Activated CD4-positive, CD25-positive, alpha-beta regulatory T cell (primary cell): ENCODE measurements at places on chromosomes 5 and 9.

DNA sequence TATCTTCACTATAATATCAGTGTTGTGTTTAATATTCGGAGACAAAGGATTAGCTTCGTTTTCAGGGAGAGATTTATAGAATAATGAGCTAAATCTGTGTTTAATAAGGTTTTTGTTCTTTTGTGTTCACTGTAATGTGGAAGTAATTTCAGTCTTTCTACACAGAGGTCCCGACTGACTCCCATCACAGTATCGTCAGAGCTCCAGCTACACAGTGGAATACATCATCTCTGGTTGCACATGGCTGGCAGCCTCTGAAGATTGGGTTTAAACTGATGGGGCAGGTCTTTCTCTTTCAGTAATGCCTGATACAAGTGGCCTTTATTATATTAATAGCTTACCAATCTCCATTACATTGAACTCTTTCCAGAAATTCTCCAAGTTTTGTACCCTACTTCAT is 736.7 kb upstream of the RIOK2 start:
- DNase-seq, result no peak

- DNase-seq, result peak; percentile 88
Measured at GRCh38 chr9:35732185-35732799, at the start of the genes CREB3 and TLN1. CREB3 (plus strand) TSS chr9:35732666; CDS start chr9:35732773, 107 bp downstream. TLN1 (minus strand) TSS chr9:35732195; CDS start chr9:35725694, 6,501 bp downstream.

GRCh38 chr5:10654566-10654965 is 90.7 kb downstream of the ANKRD33B start:
- DNase-seq, result no peak

DNA sequence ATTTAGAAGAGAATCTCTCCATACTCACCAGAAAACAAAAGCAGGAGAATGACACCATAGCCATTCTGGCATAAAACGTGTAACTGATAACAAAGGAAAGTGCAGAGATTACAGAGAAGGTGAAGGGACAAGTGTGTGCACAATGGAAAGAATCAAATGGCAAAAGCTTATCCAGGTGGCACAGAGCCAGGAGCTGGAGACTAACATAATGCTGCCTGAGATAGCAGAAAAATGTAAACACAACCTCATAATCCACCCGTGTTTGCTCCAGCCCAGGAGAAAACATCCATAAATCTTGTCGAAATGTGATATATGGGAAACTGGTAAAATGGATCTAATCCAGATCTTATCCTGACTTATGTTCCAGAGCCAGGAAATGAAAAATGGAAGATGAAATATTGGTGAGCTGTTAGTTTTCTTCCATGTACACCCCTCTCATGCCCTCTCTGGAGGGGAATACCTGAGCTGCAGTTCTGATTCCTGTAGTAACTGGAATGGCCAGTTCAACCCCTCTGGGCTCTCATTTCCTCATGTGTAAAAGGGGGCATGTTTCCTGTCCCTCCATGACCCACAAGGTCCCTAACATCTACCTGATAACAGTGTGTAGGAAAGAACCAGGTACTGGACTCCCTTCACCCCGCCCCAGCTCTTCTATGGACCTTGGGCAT is 212.3 kb upstream of the DAPK1 start:
- DNase-seq, result no peak

- no peak for DNase-seq
Measured at GRCh38 chr9:117491491-117491890, 76.6 kb upstream of the ASTN2 start.

DNA sequence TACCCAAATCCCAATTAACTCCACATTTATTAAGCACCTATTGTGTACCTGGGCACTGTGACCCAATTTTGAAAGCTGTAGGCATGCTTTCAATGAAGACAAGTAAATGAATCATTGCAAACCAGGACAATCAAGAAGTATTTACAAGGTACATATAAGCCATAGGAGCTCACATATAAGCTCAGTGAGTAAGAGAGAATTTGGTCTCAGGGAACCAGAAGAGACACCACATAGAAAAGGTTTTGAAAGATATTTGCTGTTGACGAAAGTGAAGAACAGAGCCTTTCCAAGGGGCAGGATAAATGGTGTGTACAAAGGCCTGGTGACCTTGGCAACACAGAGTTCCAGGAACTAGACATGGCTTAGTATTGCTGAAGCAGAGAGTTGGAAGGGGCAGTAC is 187.6 kb downstream of the CD180 start:
- DNase-seq, result no peak

- no peak for DNase-seq
Measured at GRCh38 chr9:136062657-136063439, 32.2 kb downstream of the NACC2 start.

DNA sequence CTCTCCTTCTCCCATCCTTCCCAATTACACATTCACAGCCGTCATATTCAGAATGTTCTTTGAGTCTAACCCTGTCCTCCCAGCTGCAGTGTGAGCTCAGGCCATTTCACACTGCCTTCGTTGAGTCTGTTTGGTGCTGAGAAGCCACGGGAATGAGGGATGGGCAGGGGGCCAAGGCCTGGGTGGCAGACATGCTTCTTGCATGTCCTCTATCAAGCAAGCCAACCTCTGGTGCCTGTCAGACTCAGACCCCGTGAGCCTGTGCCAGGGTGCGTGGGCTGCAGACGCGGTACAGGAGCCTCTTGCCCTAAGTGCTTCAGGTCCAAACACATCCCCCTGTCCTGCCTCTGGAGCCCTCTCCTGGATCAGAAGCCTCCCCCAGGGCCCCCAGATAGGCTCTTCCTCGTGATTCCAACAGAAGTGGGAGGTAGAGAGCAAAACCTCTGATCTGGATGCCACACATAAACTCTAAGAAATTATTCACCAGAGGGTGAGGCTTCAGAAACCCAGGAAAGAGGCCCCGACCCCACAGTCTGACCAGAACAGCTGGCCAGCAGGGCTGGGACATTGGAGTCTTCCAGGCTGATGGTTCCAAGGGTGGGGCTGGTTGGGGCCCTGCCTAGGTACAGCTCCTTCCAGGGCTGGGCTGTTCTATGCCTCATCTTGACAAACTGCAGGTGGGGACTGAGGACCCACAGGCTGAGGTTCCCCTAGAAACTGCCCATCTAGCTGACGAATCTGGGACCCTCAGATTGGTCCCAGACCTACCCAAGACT is 46.7 kb upstream of the CDKN2AIPNL start:
- DNase-seq, result no peak

- DNase-seq, result no peak
Measured at GRCh38 chr5:154038261-154038706, 426 bp downstream of the FAM114A2 start.

GRCh38 chr5:35920890-35921289 is 17.5 kb downstream of the CAPSL start:
- DNase-seq, result no peak

- no peak for DNase-seq
Measured at GRCh38 chr9:107312376-107313050, 29.4 kb downstream of the RAD23B start.

- DNase-seq, result no peak
Measured at GRCh38 chr9:110880189-110880588, 158.1 kb downstream of the LPAR1 start.

- DNase-seq, result no peak
Measured at GRCh38 chr5:170863646-170864045, 1.8 kb downstream of the RANBP17 start.

GRCh38 chr5:40904205-40904993 is 4.9 kb upstream of the C7 start:
- DNase-seq, result no peak

GRCh38 chr5:142186857-142187594 is 78.4 kb downstream of the NDFIP1 start:
- DNase-seq, result no peak

- DNase-seq, result no peak
Measured at GRCh38 chr5:157502143-157502647, 42.2 kb downstream of the NIPAL4 start.

GRCh38 chr9:83284746-83285145 is 221.8 kb upstream of the RASEF start:
- no peak for DNase-seq

DNA sequence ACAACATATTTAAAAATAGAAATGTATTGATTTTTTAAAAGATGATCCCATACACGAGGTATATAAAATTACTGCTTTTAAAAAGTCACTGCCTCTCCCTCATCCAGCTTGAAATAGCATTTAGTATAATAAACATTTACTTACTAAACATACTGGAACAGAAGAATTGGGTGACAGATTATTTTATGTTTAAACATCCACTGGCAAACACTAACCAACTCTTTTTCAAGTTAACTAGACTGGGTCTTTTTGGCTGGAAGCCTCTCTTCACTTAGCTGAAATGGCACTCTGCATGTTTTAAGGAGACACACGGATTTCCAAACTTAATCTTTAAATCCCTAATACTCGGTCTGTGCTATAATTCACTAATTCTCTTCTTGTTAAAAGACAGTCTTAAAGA is 19.0 kb downstream of the CTXN3 start:
- DNase-seq, result no peak

- DNase-seq, result no peak
Measured at GRCh38 chr9:123686829-123687192, 243.1 kb downstream of the DENND1A start.

- DNase-seq, result no peak
Measured at GRCh38 chr9:120878188-120879130, 1.5 kb upstream of the PHF19 start.

DNA sequence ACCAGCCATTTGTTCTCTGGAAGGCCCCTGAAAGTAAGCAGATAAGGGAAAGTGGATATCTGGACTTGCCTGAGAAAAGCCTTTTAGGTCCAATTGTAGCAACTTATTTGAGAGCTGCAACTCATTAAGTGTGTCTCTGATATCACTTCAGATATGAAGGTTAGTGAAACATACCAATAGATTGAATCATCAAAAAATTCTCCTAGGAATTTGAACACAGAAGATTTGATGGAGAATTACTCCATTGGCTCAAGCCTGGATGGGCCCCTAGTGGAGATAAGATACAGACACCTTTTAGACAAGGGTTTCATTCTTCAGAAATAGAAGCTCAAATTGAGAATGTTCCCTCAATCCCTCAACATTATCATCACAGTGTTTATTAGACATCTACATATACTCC is 356.7 kb downstream of the NDUFS4 start:
- no peak for DNase-seq

- DNase-seq, result no peak
Measured at GRCh38 chr5:67431191-67431590, 234.6 kb upstream of the CD180 start.

DNA sequence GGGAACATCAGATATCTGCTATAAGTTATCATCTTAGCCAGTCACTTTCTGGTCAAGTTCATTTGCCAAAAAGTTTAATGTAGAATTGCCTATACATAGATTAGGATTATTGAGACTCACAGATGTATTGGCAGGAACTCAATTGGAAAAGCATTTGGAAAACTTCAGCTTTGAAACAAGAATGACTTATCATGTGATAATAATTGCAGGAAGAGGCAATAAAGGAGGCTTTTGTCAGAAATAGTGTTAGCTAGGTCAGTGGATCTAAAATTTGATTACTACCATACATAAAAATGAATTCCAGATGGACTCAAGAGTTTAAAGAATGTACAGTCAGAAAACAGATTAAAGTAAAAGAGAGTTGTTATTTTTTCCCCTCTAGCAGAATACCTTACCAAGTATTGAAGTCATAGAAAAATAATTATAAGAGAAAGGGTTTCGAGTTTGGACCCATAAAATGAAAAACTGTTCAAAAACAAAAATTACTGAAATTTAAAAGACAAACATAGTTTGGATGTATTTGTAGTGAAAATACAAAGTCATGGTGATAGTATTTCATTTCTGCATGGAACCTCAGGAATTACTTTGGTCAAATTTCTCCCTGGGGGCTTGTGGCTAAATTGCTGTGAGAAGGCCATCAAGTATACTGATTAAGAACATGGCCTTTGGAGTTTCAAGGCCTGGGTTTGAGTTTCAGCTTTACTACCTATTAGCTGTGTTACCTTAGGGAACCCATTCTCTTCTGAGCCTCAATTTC is 159.9 kb downstream of the TMEM38B start:
- DNase-seq, result no peak

DNA sequence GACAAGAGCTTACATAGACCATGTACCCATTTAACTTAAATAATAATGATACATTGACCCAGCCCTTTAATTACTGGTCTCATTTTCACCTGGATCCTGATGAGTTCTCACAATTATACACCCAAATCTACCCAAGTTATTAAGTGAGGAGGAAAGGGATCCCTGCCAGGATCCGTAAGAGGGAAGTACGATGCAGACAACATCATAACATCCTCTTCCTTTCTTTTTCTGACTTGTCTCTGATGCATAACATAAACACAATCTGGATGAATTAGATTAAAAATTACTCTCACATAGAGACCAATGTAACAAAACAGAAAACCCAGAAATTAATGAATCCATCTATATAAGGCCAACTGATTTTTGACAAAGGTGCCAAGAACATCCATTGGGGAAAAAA is 17.0 kb downstream of the MARCHF3 start:
- DNase-seq, result no peak

DNA sequence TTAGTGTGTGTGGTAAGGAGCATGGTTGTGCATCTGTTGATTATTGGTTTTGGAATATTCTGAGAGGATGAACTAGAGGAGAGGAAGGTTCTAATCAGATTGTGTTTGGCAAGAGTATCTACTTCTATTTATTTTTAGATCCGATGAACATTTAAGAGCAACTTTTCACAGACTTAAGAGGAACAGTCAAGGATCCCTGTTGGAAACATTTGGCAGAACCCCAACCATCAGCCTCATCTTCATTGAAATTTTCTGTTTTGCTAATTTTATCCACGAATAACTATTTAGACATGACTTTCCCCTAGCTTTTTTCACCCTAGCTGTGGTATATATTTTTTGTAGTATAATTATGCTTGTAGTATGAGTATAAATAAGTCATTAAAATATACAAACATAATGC is 868.5 kb downstream of the MAT2B start:
- DNase-seq, result no peak
